ENCODE measurements at places on chromosomes 4 and X.

GRCh38 chr4:24559889-24560288 is 24.5 kb downstream of the DHX15 start:
- no peak for DNase-seq

- no peak for DNase-seq
Observed at GRCh38 chr4:109701566-109702410, 1.5 kb downstream of the CASP6 start.

- DNase-seq, result no peak
Observed at GRCh38 chrX:128891554-128891953, 631.7 kb downstream of the SMARCA1 start.

DNA sequence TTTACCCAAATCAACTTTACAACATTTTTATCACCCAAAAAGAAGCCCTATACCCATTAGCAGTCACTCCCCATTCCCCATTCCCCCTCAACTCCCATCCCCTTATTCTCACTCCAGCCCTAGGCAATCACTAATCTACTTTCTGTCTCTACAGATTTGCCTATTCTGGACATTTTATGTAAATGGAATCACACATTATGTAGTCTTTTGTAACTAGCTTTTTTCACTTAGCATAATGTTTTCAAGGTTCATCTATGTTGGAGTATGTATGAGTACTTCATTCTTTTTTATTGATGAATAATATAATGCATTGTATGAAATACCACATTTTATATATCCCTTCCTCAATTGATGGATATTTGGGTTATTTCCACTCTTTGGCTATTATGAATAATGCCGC is 36.1 kb upstream of the HERC5 start:
- no peak for DNase-seq

DNA sequence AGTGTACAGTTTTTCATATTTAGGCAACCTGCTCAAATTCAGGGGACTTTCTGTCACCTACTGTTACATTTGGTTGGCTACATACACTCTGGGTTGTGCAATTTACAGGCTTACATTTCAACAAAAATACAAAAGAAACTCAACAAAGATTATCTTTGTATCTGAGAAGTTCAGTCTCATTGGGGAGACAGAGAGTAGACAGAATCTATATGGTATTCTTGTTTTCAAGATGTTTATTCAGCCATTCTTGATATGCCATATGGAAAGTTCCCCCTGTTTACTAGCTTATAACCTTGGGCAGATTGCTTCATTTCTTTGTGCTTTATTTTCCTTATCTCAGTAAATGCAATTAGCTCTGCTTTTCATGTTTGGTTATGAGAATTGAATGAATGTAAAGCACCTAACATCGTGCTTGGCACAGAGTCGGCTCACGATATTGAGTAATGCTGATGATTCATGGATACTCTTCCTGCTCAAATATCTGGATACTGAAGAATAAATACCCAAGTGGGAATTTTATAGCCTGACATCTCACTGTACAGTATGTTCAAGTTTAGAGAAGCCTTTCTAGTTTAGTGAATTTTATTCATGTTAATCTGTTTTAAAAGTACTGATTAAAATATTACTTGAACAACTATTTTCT is 96.5 kb upstream of the PACRGL start:
- no peak for DNase-seq

DNA sequence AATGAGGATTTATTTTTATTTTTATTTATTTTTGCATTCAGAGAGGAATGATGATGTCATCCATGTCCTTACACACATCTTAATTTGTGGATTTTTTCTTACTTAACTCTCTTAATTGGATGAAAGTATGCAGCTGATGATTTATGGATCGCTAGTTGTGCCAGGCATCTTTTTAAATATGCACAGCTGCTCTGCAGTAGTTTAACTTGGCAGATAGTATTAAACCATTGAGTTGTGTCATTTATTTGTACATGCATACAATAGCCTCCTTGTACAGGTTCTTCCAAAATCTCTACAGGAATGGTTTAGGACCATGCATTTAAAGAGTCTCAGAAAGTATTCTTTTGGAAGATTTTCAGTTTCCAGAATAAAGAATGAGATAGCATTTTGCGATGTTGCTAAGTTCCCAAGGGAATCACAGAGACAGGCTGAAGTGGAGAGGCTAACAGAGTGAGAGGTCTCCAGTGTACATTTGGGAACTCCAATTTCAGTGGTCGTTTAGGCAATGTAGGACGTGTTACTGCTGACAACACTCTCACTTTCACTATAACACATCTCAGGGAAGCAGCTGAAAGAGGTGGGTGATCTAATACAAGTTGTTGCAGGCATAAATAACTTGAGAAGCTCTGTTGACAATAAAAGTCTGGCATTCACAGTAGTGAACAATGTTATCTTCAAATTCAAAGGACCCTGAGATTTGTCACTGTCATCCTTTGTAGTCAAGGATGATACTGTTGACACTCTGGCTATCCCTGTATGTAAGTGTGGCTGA is 49.9 kb upstream of the SCRG1 start:
- DNase-seq, result no peak

GRCh38 chr4:38111717-38112116 is 151.5 kb downstream of the PTTG2 start:
- DNase-seq, result no peak

GRCh38 chr4:103429283-103429682 is 231.1 kb upstream of the CENPE start:
- DNase-seq, result no peak

GRCh38 chr4:15428611-15429010 is 778 bp downstream of the C1QTNF7 start:
- no peak for DNase-seq

GRCh38 chr4:144653781-144654545 is 8.0 kb downstream of the HHIP start:
- no peak for DNase-seq

GRCh38 chr4:99459546-99460042 is 24.5 kb upstream of the ADH7 start:
- no peak for DNase-seq

DNA sequence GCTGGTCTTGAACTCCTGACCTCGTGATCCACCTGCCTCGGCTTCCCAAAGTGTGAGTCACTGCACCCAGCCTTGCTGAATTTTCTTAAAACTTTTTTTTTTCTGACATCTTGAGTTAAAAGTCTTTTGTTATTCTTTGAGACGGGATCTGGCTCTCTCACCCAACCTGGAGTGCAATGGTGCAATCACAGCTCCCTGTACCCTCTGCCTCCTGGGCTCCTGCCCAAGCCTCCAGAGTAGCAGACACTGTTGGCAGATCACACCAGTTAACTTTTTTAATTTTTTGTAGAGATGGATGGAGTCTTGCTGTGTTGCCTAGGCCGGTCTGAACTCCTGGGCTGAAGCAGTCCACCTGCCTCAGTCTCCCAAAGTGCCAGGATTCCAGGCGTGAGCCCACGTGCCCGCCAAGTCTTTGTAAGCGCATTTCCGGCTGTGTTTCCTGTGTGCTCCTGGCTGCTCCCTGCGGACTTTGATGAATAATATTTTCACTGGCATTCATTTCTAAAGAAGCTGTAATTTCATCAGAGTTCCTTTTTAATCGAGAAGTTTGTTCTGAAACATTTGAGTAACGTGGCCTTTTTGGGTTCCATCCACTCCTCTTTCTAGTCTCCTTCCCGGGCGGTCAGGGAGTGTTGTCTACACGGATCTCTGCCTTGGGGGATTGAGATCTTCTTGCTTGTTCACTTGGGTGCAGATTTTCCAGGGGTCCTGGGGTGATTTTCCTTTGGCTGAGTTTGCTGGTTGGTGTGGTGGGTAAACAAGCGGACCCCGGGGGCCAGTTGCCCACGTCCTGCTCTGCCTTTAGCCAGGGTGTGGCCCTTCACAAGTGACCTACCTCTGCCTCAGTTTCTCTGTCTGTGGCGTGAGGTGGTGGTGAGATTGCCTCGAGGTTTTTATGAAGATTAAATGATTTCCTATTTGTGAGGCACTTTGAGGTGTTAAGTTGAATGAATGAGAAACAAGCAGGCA is 44.4 kb downstream of the PCGF3 start:
- no peak for DNase-seq

DNA sequence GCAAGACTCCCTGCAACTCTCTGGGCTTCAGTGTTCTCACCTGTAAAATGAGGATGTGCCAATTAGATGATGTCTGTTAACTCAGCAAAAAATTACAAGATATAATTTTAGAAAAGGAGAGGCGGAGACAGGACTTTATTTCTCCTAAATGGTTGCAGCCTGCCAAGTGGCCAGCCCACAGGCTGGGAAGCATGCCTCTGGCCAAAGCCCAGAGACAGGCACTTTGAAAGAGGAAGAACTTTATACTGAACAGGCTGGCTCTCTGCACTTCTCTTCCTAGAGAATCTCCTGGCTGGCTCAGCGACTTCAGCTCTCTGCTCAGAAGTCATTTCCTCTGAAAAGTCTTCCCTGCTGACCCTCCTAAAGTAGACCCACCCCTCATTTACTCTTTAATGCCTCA is 3.7 kb downstream of the PRDM5 start:
- peak; percentile 54 for DNase-seq

- no peak for DNase-seq
Observed at GRCh38 chr4:183443655-183444213, 702 bp upstream of the CDKN2AIP start.

DNA sequence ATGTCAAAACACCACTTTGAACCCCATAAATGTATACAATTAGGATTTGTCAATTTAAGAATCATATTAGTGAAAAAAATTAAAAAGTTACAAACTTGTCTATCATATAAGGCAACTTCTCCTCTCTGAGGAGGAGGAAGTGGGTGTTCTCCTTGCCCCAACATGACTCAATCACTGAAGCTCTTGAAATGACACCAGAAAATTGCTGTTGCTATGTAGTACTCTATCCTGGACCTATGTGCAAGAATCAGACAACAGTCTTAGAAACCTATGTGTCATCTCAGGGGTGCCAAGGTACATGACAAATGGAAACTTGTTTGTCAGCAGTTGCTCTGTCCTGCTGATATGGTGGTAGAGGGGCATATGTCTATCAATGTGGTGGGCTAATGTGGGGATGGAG is 47.7 kb downstream of the HMGB3 start:
- DNase-seq, result no peak

GRCh38 chr4:113051361-113051760 is 1.9 kb downstream of the ANK2 start:
- DNase-seq, result no peak

GRCh38 chr4:145154573-145154972 is 25.8 kb downstream of the OTUD4 start:
- DNase-seq, result no peak

- DNase-seq, result no peak
Observed at GRCh38 chr4:19164334-19164733, 1087.4 kb upstream of the SLIT2 start.

- peak; percentile 69 for DNase-seq
Observed at GRCh38 chr4:12633053-12633651, 851.0 kb downstream of the RAB28 start.

DNA sequence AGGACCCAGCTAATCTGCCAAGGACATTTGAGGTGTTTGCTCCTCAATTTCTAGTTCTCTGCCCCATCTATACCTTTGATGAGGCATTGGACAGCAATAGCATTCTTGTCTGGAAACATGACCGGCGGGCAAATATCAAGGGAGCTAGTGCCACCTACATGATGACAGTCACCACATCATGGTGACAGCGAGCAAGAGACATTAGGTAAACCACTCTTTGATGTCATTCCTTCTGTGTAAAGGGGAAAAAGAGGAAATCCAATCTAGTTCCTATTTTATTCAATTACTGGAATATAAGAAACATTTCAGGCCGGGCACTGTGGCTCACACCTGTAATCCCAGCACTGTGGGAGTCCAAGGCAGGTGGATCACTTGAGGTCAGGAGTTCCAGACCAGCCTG is 20.7 kb upstream of the IL13RA1 start:
- DNase-seq, result no peak

GRCh38 chrX:10749113-10749512 is 128.7 kb upstream of the MID1 start:
- no peak for DNase-seq

Data from right hindlimb (tissue), 1 donor.